ENCODE measurements at places on chromosomes 7 and 10.

- H3K36me3 ChIP-seq: no peaks in the 10 kb centered on the region
- no peaks in the 10 kb centered on the region for H3K27me3 ChIP-seq
- H3K27ac ChIP-seq: no peak overlapping the region
- H3K4me1 ChIP-seq: no peaks in the 10 kb centered on the region
- no peak overlapping the region for H3K4me3 ChIP-seq
Observed at GRCh38 chr7:125847692-125848091, 918.1 kb upstream of the POT1 start.

- H3K36me3 ChIP-seq: no peaks in the 10 kb centered on the region
- no peak overlapping the region for H3K4me3 ChIP-seq
- H3K4me1 ChIP-seq: peaks cover 5% of the 10 kb centered on the region
- no peak for DNase-seq
Observed at GRCh38 chr7:28608731-28609130, 196.4 kb downstream of the CREB5 start.

- no peaks in the 10 kb centered on the region for H3K36me3 ChIP-seq
- H3K4me3 ChIP-seq: no peak overlapping the region
- H3K4me1 ChIP-seq: no peaks in the 10 kb centered on the region
- H3K27me3 ChIP-seq: no peaks in the 10 kb centered on the region
Observed at GRCh38 chr7:111226800-111227199, 135.9 kb downstream of the LRRN3 start.

DNA sequence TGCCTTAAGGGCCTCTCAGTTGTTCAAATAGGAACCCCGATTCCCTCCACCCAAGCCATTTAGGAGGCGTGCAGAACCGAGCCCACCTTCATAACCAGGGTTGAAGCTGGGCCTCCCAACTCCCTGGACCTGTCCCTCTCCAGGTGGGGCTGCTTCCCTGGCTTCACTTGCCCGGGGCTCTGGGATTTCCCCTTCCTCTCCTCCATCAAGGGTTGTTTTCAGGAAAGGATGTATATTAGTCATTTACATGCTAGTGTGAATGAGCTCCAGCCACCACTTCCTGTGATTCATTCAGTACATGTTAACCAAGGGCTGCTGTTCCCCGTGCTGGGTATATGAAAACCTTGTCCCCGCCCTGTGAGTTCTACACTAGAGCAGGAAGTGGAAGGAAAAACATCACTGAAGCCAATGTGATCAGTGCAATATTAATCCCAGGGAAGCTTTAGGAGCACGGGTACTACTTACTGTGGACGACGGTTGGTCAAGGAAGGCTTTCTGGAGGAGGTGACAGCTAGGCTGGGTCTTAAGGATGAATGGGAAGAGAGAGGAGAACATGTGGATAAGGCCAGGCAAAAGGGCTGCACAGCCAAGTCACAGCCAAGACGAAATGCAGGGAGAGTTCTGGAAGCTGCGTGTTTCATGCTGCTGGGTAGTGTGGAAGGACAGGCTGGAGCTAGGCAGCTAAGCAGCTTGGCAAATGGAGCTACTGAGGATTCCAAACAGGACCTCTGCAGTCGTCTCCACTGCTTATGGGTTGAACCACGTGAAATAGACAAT lies 150.1 kb upstream of the SHH start:
- no peak overlapping the region for H3K4me3 ChIP-seq
- no peak overlapping the region for H3K27ac ChIP-seq
- H3K4me1 ChIP-seq: no peaks in the 10 kb centered on the region

DNA sequence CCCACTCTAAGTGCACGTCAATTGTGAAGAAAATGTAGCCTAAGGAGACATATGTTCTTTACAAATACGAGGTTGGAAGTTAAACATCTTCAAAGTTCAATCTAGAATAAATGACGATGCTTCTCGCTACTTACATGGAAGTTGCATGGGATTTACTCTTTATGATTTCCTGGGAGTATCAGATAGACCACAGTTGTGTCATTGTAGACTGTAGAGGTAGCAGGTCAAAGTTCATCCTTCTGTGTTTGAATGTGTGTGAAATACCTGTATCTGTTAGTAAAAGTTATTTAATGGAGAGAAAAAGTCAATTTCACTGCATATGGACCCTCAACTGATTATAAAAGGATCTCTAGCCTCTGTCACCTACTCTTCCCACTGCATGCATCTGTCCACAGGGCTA lies 112.6 kb downstream of the C1GALT1 start:
- no peaks in the 10 kb centered on the region for H3K27me3 ChIP-seq
- no peak overlapping the region for H3K27ac ChIP-seq
- no peak overlapping the region for H3K4me3 ChIP-seq

- no peaks in the 10 kb centered on the region for H3K36me3 ChIP-seq
- H3K4me1 ChIP-seq: no peaks in the 10 kb centered on the region
- H3K4me3 ChIP-seq: no peak overlapping the region
- no peaks in the 10 kb centered on the region for H3K27me3 ChIP-seq
- DNase-seq: no peak
- H3K27ac ChIP-seq: no peak overlapping the region
Observed at GRCh38 chr10:7651853-7652470, 14.8 kb downstream of the ITIH5 start.

DNA sequence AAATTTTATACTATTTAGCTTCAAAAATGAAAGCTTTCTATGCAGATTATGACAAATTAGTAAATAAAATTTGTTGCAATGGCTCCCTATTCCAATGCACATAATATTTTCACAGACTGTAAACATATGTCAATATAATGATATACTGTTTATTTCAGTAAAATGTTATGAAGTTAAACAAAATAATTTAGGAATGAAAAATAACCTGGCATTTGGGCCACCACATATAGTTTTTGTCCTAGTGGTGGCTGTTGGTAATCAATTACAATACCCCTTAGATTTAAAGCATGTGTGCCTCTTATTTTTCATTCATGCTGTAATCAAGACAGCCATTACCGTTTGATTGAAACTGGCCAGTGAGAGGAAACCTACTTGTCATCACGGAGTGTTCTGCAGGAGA lies 928.5 kb upstream of the KCND2 start:
- H3K27me3 ChIP-seq: no peaks in the 10 kb centered on the region
- H3K4me1 ChIP-seq: no peaks in the 10 kb centered on the region
- H3K27ac ChIP-seq: no peak overlapping the region
- DNase-seq: no peak
- no peak overlapping the region for H3K4me3 ChIP-seq
- no peaks in the 10 kb centered on the region for H3K36me3 ChIP-seq

GRCh38 chr10:75632805-75633462 lies 201.5 kb downstream of the LRMDA start:
- H3K36me3 ChIP-seq: no peaks in the 10 kb centered on the region
- H3K4me1 ChIP-seq: no peaks in the 10 kb centered on the region
- H3K27ac ChIP-seq: no peak overlapping the region
